ENCODE measurements at places on chromosomes 11 and 22. TPM values are rescaled to one million over a fixed set of nuclear protein-coding genes. Genes with fewer than 3 reads are reported as not detected.

GRAP2 gene
- 2.9 TPM for total RNA-seq

OR5B21 gene
- not detected for total RNA-seq

- H3K27ac ChIP-seq, result no peak overlapping the region
- no peaks in the 10 kb centered on the region for H3K27me3 ChIP-seq
- no peak for DNase-seq
- H3K4me1 ChIP-seq, result peaks cover 15% of the 10 kb centered on the region
- H3K4me3 ChIP-seq, result no peak overlapping the region
These were observed 2.6 kb downstream of the ACER3 start for GRCh38 chr11:76863196-76863777.

- no peaks in the 10 kb centered on the region for H3K36me3 ChIP-seq
- H3K27ac ChIP-seq, result no peak overlapping the region
- DNase-seq, result no peak
- no peaks in the 10 kb centered on the region for H3K27me3 ChIP-seq
These were observed 53.0 kb downstream of the DNAJC24 start for GRCh38 chr11:31422703-31423102.

- no peak overlapping the region for H3K27ac ChIP-seq
- no peaks in the 10 kb centered on the region for H3K36me3 ChIP-seq
- peaks cover 7% of the 10 kb centered on the region for H3K4me1 ChIP-seq
These were observed 19.7 kb downstream of the MOGAT2 start for GRCh38 chr11:75737314-75737713.

DNA sequence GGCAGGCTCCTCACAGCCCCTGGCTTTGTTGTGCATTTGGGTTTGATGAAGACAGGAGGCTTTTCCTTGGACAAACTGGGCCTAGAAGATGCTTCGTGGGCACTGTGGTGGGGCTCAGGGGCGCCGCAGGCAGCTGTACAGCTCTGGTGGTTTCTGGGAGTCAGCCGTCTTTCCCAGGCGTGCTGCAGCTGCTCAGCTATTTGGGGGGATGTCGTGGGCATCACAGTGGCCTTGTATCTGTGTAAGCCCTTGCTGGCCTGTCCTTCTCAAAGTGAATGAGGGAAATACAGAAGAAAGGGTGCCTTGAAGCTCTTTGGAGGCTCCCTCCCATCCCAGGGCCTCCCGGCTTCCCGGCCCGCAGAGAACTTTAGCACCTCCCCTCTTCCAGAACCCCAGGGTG, 89.5 kb downstream of the TBC1D22A start:
- no peaks in the 10 kb centered on the region for H3K27me3 ChIP-seq
- DNase-seq, result peak; percentile 57
- no peak overlapping the region for H3K4me3 ChIP-seq
- no peaks in the 10 kb centered on the region for H3K36me3 ChIP-seq
- H3K4me1 ChIP-seq, result no peaks in the 10 kb centered on the region

- H3K4me1 ChIP-seq, result peaks cover 9% of the 10 kb centered on the region
- no peaks in the 10 kb centered on the region for H3K36me3 ChIP-seq
- no peaks in the 10 kb centered on the region for H3K27me3 ChIP-seq
These were observed 286.4 kb downstream of the CADM1 start for GRCh38 chr11:115217726-115218311.

- DNase-seq, result peak; percentile 75
- H3K27me3 ChIP-seq, result no peaks in the 10 kb centered on the region
- no peak overlapping the region for H3K4me3 ChIP-seq
- no peaks in the 10 kb centered on the region for H3K36me3 ChIP-seq
- peaks cover 10% of the 10 kb centered on the region for H3K4me1 ChIP-seq
These were observed 236.3 kb upstream of the SORL1-AS1 start for GRCh38 chr11:121688860-121689614.

DNA sequence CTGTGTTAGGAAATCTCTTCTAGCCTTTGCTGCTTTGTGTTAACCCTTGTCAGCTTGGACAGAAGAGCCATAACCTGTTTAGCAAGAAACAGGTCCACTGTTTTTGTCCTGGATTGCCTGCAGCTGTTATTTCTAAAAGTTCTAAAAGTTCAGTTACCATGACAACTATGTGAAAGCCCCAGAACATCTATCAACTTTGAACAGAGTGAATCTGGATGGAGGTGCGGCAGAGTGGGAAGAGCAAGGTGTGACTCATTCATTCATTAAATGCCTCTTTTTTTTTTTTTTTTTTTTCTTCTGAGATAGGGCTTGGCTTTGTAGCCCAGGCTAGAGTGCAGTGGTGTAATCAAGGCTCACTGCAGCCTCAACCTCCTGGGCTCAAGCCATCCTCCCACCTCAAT, 50.5 kb downstream of the RBX1 start:
- H3K36me3 ChIP-seq, result no peaks in the 10 kb centered on the region
- H3K4me3 ChIP-seq, result no peak overlapping the region
- H3K4me1 ChIP-seq, result no peaks in the 10 kb centered on the region
- no peaks in the 10 kb centered on the region for H3K27me3 ChIP-seq
- no peak for DNase-seq

GRCh38 chr11:83895516-83895915, 609.3 kb upstream of the CCDC90B start:
- no peaks in the 10 kb centered on the region for H3K36me3 ChIP-seq
- H3K27ac ChIP-seq, result no peak overlapping the region
- DNase-seq, result no peak
- no peak overlapping the region for H3K4me3 ChIP-seq
- no peaks in the 10 kb centered on the region for H3K27me3 ChIP-seq
- no peaks in the 10 kb centered on the region for H3K4me1 ChIP-seq

DNA sequence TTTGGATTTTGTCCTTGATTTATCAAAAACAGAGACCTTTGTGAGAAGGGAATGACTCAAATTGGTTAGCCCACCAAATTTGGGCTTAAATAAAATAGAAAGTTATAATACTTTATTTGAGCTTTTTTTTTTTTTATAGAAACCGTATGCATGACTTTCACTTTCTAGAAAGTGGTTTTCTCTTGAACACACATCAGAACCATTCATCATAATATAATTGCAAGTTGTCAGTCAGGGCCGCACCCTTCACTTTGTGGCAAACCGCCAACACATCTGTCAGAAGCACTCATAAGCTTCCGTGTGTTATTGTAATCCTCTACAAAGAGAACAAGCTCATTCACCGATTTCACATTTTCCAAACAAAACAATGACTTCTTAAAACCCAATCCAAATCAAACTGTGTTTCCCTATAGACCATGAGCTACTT, 76.1 kb downstream of the SOX6 start:
- H3K4me1 ChIP-seq, result no peaks in the 10 kb centered on the region
- H3K36me3 ChIP-seq, result no peaks in the 10 kb centered on the region
- no peak for DNase-seq
- no peak overlapping the region for H3K27ac ChIP-seq
- no peak overlapping the region for H3K4me3 ChIP-seq
- no peaks in the 10 kb centered on the region for H3K27me3 ChIP-seq

GRCh38 chr11:832529-833113, at the start of gene CD151:
CD151 (plus strand) TSS chr11:832952; CDS start chr11:836070, 3,118 bp downstream.
- H3K36me3 ChIP-seq, result peaks cover 19% of the 10 kb centered on the region
- no peaks in the 10 kb centered on the region for H3K27me3 ChIP-seq
- H3K4me3 ChIP-seq, result peak within 1 kb of the TSS; percentile 87
- DNase-seq, result no peak
- H3K27ac ChIP-seq, result peak within 1 kb of the TSS; percentile 88

- DNase-seq, result no peak
- no peaks in the 10 kb centered on the region for H3K27me3 ChIP-seq
- peaks cover 37% of the 10 kb centered on the region for H3K4me1 ChIP-seq
- H3K4me3 ChIP-seq, result no peak overlapping the region
- no peak overlapping the region for H3K27ac ChIP-seq
These were observed 9.9 kb downstream of the NARS2 start for GRCh38 chr11:78564490-78565467.

- peak overlapping the region; percentile 77 for H3K4me3 ChIP-seq
- peak; percentile 95 for DNase-seq
- H3K36me3 ChIP-seq, result no peaks in the 10 kb centered on the region
- H3K27me3 ChIP-seq, result no peaks in the 10 kb centered on the region
These were observed 847 bp downstream of the ME3 start for GRCh38 chr11:86671531-86672006.

Measured in esophagus muscularis mucosa (tissue), 4 donors.